Activated naive CD4-positive, alpha-beta T cell treated with anti-CD3 and anti-CD28 coated beads, Interleukin-2, amount 50 U/mL, for 72 hours (primary cell): ENCODE measurements at places on chromosomes 3 and 15. TPM values are rescaled to one million over a fixed set of nuclear protein-coding genes. Genes with fewer than 3 reads are reported as not detected.

The SLC28A1 gene
- total RNA-seq: not detected

GRCh38 chr3:174208161-174208560 is 651.0 kb upstream of the NAALADL2 start:
- DNase-seq: no peak

The GPR27 gene
- not detected for total RNA-seq

The TNK2 gene
- total RNA-seq: 78.1 TPM

DNA sequence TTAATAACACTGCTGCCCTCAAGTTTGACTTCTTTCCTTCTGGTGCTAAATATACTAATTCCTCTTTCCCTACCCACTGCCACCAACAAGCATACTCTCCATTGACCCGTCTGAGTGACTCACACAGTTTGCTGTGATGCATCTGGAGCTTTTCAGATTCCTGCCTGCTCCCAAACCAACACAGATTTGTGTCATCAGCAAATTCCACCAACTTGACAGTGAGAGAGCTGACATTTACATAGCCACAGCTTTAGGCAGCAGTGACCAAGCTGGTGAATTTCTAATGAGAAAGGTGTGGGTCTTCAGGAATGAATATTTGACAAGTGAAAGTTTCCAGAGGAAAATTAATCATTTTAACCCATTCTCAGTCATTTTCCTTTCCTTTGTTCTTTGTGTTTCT is 96.5 kb upstream of the PRICKLE2 start:
- DNase-seq: no peak

- no peak for DNase-seq
These were observed 285.8 kb upstream of the LMCD1 start for GRCh38 chr3:8215821-8216220.

The GPR176 gene
- 0.41 TPM for total RNA-seq

DNA sequence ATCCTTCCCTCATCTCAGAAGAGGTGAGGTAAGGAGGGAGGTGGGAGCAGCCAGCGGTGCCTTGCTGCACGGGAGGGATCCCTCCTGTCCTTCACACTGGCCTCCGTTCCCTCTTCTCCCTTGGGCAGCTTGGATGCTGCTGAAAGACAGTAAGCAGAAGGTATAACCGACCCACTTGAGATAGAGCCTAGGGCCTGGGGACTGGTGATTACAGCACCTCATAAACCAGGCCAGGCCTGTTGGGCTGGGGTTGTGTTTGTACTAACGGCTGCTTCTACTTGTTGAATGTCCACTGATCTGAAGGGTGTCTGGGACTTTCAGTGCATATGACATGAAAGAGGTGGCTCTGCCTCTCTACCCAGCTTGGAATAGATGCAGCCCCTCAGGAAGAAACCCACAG is 25.0 kb downstream of the SEMA6D start:
- DNase-seq: no peak

The LTK gene
- total RNA-seq: 0.20 TPM

DNA sequence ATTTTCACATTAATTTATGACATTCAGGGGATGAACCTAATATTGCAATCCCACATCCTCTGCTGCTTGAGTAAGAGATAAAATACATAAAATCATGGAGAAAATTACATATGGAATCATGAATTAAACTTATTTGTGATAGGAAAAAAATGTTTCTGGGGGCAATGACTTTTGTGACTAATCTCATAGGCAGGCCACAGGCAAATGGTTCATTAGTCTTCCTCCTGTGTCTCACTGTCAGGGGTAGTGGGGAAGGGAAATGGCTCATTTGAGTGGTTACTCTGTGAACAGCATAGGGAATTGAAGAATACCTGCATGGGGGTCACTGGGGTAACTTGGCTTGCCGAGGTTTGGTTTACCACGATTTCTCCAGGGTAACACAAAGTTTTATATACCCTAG is 72.0 kb downstream of the TFG start:
- DNase-seq: no peak

DNA sequence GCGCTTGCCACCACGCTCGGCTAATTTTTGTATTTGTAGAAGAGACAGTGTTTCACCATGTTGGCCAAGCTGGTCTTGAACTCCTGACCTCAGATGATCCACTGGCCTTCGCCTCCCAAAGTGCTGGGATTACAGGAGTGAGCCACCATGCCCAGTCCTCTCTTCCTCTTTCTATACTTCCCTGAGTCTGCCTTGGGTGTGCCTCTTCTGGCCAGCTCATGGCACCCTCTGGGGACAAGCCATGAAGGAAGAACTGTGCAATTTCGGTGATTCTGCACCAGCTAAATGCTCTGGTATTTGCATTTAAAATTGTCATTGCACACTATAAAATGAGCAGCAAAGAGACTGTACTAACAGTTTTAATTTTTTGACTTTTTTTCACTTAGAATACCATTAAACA is 66.6 kb downstream of the IL20RB start:
- no peak for DNase-seq

The POPDC2 gene
- 0.73 TPM for total RNA-seq

- peak; percentile 60 for DNase-seq
These were observed 16.7 kb upstream of the WNT7A start for GRCh38 chr3:13896473-13897154.

- no peak for DNase-seq
These were observed 41.9 kb downstream of the CACNA1D start for GRCh38 chr3:53536282-53536681.

DNA sequence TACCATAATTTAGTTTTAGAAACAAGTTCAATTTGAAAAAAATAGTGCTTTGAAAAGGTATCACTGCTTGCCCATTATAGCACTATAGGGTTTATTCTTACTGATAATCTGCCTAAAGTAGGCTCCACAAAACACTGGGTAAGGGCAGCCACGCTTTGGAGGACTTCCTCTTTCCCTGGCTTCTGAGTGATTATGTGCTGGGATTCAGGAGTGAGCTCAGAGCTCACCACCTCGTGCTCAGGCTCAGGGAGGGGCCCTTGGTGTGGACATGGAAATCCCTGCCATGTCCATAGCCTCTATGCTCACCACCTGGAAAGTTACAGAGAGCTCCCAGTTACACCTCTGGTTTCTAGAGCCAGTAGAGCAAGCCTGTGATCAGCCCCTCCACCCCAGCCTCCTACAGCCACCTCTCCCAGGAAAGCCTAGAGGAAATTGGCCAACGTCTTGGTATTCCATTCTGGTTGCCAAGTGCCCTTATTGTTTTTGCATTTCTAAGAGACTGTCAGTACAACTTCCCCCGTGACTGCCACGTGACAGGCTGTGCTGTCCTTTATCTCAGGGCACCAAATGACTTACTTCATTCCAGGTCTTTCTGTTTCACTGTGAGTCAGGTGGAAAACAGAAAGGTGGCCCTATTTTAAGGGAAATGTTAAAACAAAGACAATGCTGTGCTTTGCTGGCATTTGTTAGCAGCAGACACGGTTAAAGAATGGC is 316.0 kb downstream of the RORA start:
- DNase-seq: peak; percentile 28

The SENP8 gene
- total RNA-seq: 1.8 TPM

The RARB gene
- not detected for total RNA-seq

DNA sequence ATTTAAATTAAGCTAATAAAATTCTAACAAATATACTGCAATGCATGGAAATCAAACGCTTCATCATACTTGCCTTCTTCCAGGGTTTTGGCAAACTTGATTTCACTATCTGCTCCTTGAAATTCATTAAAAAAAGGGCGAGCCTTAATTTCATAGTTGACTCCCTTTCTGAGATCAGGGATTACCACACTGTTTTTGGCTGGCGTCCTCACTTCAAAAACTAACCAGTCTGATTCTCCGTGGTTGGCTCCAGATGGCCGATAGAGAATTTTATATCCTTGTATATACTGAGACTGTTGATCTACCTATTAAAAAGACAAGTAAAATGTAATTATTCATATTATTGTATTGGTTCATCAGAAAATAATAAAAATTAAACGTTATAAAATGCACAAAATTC is 1106.8 kb downstream of the ROBO1 start:
- no peak for DNase-seq

DNA sequence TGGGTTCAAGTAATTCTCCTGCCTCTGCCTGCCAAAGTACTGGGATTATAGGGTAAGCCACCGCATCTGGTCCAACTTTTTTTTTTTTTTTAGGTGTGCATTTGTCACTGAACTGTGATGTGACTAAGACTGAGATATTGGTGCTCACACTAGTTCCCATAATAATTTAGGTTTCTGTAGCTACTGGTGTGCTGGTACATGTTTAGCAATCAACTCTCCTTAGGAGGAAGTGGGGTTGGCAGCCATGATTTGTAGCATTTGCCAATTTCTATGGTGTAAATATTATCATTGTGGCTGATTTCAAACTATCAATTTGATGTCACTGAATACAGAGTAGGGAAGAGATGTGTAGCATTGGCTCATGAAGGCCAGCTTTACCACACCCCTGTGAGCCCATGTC is 372.7 kb downstream of the EDEM1 start:
- DNase-seq: no peak

DNA sequence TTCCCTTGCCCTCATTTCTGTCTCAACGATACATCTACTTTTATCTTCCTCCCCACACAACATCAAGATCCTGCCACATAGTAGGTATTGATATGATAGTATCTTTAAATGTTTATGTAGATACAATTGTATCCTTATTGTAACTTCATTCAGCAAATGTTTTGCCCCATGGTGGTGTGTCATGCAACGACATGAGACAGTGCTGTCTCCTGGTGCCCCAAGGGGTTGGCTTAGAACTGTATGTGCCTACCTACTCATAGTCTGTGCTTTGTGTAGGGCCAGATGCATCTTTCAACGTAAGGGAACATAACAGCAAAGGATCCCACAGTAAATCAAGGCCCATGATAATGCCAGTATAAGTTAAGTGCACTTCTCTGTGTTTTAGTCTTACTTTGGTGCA is 2.8 kb upstream of the CD47 start:
- no peak for DNase-seq

DNA sequence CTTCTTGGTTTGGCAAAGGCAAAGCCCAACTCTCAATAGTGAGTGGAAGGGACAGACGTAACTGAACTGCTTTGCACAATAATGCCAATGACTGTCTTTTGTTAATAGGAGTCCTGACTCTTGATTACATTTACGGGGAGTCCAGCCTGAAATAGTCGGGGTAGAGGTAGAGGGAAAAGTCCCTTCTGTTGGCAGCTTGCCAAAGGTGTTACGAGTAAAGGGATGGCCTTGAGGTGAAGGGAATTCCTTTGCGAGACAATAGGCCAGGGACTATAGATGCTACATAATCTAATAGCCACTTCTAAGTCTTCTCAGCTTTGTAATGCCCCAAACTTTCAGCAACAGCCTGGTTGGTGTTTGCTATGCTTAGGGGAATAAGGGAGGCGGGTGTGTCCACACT is 2.2 kb upstream of the SENP2 start:
- DNase-seq: no peak

- no peak for DNase-seq
These were observed 3.2 kb upstream of the ANKRD63 start for GRCh38 chr15:40286061-40286532.
